ENCODE measurements at places on chromosomes 12 and 14. TPM values are rescaled to one million over a fixed set of nuclear protein-coding genes. Genes with fewer than 3 reads are reported as not detected.

The RNASE3 gene
- total RNA-seq: not detected

The PTPN6 gene
- total RNA-seq: 14.0 TPM

The SLC10A1 gene
- not detected for total RNA-seq

The NEMP1 gene
- 10.4 TPM for total RNA-seq

The PIP4K2C gene
- total RNA-seq: 42.5 TPM

The VRK1 gene
- total RNA-seq: 26.3 TPM

The ADAM21 gene
- 0.07 TPM for total RNA-seq

The ZFHX2 gene
- total RNA-seq: 1.2 TPM

The POLE2 gene
- total RNA-seq: 13.1 TPM

The SNW1 gene
- 88.7 TPM for total RNA-seq

The STAC3 gene
- total RNA-seq: 0.27 TPM

The GCH1 gene
- total RNA-seq: 1.8 TPM

The BMP4 gene
- total RNA-seq: 3.3 TPM

The TPPP2 gene
- total RNA-seq: not detected

The CLIP1 gene
- total RNA-seq: 40.3 TPM

The GTF2H3 gene
- 27.0 TPM for total RNA-seq

The IFNG gene
- total RNA-seq: not detected

The PGF gene
- 2.7 TPM for total RNA-seq

The MYO1H gene
- total RNA-seq: not detected

The ACSM4 gene
- total RNA-seq: not detected

The AKAP3 gene
- 0.03 TPM for total RNA-seq

The TSHR gene
- total RNA-seq: not detected

The FBXL14 gene
- 7.9 TPM for total RNA-seq

The DHRS2 gene
- 5.7 TPM for total RNA-seq

The HOXC5 gene
- total RNA-seq: 0.43 TPM
